ENCODE measurements at places on chromosomes 7 and 10. TPM values are rescaled to one million over a fixed set of nuclear protein-coding genes. Genes with fewer than 3 reads are reported as not detected.

PHYH gene
- 12.1 TPM for total RNA-seq

DNAJC12 gene
- 1.9 TPM for total RNA-seq

IL2RA gene
- total RNA-seq, result 4.0 TPM

DNAH11 gene
- under 0.01 TPM for total RNA-seq

OR2A12 gene
- not detected for total RNA-seq

ZEB1 gene
- 14.0 TPM for total RNA-seq

PDE6C gene
- not detected for total RNA-seq

TAS2R40 gene
- not detected for total RNA-seq

CUTC gene
- 16.2 TPM for total RNA-seq

TMEM270 gene
- not detected for total RNA-seq

CDHR1 gene
- under 0.01 TPM for total RNA-seq
